CD4-positive, alpha-beta T cell treated with Interleukin-15 for 4 hours (primary cell): ENCODE measurements at places on chromosomes 12 and 14.
A peak's percentile ranks its signal among the peaks of the same experiment; 100 is the strongest.

- DNase-seq, result no peak
Measured at GRCh38 chr12:93793983-93794382, 116.8 kb downstream of the CRADD start.

DNA sequence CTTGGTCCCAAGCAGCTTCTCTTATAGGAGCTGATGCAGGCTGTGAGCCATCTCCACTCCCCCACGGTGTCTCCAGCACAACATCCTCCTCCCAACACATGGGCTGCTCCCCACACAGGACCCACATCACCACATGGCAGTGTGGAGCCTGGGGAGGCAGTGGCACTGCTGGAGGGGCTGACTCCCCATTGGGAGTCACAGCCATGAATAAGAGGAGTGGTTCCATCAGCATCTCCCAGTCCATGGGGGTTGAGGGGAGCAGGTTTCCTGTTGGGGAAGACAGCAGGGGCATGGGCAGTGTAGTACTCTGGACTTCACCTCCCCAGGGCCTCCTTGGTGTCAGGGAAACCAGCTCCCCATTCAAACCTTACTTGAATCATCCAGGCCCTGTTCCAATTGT lies 40.5 kb upstream of the OXA1L start:
- DNase-seq, result no peak

GRCh38 chr14:65110525-65110924 lies 8.2 kb upstream of the MAX start:
- no peak for DNase-seq

DNA sequence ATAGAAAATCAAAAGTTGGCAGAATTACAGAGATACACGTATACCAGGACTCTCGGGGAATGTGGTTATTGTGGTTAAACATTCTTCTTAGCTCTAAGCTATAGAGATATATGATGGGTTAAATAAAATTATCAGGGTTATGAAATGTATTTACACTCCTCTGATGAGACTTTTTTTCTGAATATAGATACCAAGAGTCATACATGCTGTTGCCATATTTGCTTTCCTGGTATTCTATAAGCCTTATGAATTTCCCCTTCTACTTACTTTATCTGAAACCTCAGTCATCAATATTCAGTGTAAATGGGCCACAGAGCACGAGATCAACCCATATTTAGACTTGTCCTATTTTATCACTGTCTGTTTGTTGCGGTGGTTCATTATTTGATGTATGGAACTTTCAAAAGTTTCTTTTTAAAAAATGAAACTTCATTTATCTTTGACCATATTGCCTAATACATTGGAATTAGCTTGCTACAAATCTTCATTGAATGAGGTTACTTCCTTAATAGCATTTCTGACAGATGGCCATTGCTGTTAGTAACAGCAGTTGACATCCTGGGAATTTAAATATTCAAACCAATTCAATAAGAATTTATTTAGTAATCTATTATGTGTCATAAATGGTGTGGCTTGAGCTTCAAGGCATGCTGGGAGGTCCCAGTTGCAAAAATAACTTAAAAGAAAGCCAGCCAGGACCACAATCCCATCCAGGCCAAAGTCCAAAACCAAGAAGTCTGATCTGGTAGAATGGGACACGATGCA lies 393.5 kb downstream of the PCNX1 start:
- no peak for DNase-seq

DNA sequence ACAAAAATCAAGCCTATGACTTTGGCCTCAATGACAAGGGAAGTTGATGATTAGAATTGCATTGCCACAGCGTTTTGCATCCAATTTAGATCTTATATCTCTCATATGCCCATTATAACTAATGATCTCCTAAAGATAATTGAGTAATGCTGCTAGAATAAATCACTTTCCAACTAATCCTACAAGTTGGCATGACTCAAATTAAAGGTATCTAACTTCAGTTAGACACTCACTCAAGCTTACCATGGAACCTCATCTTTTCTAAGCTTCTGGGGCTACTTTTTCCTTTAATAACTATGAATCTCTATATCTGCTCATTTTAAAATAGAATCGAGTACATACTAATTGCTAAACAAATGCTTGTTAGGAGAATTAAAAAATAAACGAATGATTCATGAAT lies 427.8 kb downstream of the BTG1 start:
- DNase-seq, result no peak

DNA sequence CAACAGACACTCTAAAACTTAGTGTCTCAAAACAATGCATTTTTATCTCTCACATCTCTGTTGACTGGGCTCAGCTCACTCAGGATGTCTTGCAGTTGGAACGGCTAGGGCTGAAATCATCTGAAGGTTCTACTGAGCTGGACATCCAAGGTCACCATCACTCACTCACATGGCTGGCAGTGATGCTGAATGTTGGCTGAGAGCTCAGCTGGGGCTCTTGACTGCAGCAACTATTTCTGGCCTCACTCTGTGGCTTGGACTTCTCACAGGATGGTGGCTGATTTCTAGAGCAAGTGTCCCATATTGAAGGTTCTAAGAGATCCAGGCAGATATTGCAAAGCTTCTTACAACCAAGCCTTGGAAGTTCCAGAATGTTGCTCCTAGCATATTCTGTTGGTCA lies 166.5 kb downstream of the ZFP36L1 start:
- no peak for DNase-seq

- DNase-seq, result no peak
Measured at GRCh38 chr14:57392830-57393229, 2.4 kb downstream of the NAA30 start.

- no peak for DNase-seq
Measured at GRCh38 chr14:40213701-40214100, 781.5 kb upstream of the FBXO33 start.

DNA sequence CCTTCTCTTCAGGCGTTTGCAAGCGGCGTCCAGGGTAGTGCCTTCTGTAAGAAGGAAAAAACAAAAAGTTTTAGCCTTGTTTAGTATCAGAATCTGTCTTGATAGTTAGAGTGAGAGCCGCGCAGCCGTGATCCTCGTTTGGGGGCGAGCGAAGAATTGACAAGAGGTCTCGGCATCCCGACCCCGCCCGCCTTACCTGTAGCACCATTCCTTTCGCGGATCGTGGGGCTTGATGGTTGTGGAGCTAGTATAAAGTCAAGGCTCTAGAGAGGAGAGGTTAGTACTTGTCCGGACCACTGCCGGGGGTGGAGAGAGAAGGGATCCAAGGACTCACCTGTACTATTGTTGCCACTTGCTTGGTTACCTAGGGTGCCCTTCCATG lies 494 bp downstream of the TMTC3 start:
- DNase-seq, result no peak

GRCh38 chr12:127296591-127296990 lies 970.4 kb upstream of the TMEM132C start:
- no peak for DNase-seq

- no peak for DNase-seq
Measured at GRCh38 chr12:1267243-1267642, 276.2 kb downstream of the ERC1 start.

- no peak for DNase-seq
Measured at GRCh38 chr12:93624595-93625294, 52.3 kb downstream of the SOCS2 start.

GRCh38 chr12:108697905-108698304 lies 33.4 kb downstream of the CORO1C start:
- no peak for DNase-seq

DNA sequence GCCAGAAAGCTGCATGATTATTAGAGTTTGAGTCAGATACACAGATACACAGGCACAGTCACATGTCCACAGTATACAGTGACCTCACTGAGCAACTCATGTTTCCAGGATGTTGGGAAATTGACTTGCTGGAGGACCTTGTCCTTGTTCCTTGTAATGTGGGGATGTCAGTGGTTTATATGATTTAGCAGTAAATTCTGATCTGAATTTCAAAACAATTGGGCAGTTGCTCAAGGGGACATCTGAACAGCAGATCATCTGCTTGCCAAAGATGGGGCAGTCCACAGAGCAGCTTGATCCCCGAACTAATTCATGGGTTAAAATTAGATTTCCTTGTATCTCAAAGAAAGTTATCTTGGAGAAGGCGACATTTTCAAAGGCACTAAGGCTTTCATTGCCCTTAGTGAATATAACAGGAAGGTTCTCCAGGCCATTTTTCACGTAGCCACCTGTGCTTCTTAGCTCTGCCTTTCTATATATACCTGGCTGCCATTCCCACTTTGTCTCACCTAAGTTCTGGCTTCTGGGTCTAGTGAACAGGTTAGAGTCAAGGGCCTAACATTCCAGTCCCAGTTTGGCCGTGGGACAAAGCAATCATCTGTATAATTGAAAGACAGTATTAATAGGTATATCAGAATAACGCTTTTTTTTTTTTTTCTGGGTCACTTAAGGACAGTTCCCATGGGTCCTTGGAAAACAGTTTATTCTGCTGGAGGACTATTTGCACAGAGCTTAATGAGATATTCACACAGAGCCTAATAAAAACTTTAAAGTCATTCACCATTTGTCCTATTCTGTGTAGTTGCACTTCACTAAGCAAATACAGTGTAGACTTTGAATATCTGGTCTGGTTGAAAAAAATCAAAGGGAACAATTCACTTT lies 64.9 kb upstream of the STRN3 start:
- no peak for DNase-seq

GRCh38 chr12:51198568-51199365 lies 19.1 kb downstream of the POU6F1 start:
- DNase-seq, result no peak

DNA sequence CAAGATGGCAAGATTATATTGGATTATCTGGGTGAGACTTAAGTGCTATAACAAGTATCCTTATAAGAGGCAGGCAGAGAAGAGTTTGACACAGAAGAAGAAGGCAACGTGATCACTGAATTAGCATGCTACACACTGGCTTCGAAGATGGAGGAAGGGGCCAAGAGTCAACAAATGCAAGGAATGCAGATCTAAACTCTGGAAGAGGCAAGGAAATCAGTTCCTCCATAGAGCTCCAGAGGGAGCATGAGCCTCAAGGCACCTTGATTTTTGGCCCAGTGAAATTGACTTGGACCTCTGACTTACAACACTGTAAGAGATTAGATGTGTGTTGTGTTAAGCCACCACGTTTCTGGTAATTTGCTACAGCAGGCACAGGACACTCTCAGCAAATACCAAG lies 536.4 kb upstream of the SEL1L start:
- no peak for DNase-seq

- DNase-seq, result no peak
Measured at GRCh38 chr12:120159509-120160237, 34.8 kb downstream of the GCN1 start.

DNA sequence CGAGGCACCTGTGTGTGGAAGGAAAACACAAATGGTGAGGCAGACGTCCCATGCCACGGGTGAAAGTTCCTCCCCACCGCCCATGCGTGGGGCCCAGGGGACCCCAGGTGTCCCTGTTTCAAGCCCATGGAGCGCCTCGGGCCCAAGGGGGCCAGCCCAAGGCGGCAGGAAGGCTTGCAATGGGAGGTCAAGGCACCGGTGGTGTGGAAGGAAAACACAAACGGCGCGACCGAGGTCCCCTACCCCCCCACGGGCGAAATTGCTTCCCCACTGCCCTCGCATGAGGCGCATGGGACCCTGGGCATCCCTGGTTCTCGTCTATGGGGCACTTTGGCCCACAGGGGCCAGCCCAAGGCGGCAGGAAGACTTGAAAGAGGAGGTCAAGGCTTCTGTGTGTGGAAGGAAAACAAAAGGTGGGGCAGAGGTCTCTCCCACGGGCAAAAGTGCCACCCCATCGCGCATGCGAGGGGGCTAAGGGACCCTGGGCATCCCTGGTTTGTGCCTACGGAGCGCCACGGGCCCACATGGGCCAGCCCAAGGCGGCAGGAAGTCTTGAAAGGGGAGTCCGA lies 379.4 kb downstream of the ALG10 start:
- DNase-seq, result no peak

DNA sequence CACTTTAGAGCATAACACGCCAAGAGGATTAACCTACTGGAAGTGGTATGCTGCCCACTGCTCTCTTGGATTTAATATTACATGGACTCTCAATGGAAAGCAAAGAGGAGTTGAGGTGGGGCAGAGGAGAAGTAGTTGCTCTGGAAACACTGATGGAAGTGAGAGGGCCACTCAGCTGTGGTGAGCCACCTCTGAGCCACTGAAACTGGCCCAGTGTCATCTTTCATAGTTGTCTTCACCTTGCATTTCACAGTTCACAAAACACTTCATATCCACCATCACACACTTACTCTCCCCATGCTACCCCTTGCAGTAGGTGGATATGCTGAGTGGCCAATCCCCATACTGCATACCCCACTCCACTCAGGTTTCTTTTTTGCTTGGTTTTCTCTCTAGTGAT lies 12.2 kb upstream of the PCED1B start:
- DNase-seq, result no peak

GRCh38 chr12:53300187-53300586 lies 692 bp downstream of the MYG1 start:
- no peak for DNase-seq

- no peak for DNase-seq
Measured at GRCh38 chr12:124764451-124764850, 99.2 kb downstream of the SCARB1 start.

DNA sequence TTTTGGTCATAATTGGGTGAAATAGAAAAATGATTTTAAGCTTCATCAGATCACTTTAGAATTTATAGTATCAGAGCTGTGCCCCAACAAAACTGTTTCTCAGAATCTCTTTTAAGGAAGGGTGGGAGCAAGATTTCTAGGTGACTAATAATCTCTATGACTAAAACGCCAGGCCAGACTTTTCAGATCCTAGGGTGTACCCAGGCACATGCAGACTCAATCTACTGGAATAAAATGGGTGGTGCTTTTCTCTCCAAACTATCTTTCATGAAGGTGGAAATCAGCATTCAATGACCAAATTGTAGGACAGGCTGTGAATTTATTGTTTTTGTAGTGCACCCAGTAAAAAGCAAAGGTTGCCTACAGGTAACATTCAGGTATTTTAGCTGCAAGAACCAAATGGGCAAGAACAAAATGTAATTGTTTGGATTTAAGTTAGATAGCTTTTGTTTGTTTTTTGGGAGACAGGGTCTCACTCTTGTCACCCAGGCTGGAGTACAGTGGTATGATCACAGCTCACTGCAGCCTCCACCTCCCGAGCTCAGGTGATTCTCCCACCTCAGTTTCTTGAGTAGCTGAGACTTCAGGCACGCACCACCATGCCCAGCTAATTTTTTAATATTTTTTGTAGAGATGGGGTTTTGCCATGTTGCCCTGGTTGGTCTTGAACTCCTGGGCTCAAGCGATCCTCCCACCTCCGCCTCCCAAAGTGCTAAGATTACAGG lies 49.5 kb downstream of the PPP2R5C start:
- DNase-seq, result peak; percentile 82

DNA sequence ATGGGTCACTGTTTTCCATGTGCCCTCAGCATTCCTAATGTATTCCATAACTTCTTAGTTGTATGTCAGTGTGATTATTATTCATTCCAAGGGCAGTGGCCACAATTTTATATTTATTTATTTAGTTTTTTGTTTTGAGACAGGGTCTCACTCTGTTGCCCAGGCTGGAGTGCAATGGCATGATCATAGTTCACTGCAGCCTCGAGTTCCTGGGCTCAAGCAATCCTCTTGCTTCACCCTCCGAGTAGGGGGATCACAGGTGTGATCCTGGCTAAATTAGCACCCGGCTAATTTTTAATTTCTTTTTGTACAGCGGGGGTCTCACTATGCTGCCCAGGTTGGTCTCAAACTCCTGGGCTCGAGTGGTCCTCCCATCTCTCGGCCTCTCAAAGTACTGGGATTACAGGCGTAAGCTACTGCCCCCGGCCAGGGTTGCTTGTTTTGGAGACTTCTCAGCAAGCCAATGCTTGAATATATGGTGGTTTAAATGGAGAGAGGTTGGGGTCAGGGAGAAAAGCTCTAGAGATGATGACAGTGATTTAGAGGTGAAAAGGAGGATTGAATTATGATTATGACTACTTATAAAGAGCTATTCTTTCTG lies 7.6 kb downstream of the GPRC5A start:
- no peak for DNase-seq
